Left ventricle myocardium superior (tissue), 1 donor: ENCODE measurements at places on chromosomes 2 and 18.

GRCh38 chr2:228239207-228239906 lies 57.9 kb upstream of the SPHKAP start:
- no peak for DNase-seq

DNA sequence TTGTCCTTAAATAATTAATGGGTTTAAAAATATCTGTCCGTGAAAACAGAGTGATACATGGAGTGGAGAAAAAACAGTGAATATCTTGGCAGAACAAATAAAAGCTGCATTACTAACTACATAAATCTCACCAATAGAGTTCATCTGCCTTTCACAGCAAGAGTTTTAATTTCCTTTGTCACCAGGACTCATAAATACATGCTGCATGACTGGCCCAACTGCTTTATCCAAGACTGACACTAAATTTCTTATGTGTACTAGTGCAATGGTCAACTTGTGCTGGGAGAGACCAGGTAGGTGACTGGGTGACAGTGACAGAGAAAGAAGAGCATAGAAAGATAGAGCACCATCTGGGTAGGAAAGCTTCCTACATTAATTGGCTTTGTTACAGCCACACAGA lies 402.8 kb downstream of the RAD51AP2 start:
- DNase-seq = no peak

DNA sequence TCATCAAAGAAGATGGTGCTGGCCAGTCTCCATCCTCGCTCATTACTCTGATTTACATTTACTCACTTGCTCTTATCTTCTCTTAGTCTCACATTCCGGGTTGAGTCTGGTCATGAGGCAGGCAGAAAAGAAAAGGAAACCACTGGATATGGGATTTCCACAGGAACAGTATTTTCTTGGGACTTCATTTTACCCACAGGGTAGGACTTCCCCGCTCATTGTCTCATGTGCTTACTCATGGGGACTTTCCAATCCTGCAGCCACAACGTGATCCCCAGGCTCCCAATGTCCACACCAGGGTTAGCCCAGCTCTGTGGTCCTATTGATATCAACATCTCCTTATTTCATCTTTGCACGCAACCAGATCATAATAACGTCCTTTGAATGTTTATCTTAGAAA lies 373.8 kb downstream of the TMEM182 start:
- DNase-seq = no peak

DNA sequence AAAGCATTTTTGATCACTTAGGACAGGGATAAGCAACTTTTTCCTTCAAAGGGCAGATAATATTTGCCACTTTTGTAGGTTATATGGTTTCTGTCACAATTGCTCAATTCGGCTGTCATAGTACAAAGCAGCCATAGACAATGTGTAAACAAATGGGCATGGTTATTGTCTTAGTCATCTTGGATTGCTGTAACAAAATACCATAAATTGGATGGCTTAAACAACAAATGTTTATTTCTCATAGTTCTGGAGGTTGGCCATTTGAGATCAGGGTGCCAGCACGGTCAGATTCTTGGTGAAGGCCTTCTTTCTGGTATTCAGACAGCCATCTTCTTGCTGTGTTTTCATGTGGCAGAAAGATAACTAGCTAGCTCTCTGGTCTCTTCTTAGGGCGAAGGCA lies 91.2 kb downstream of the TAF4B start:
- no peak for DNase-seq

DNA sequence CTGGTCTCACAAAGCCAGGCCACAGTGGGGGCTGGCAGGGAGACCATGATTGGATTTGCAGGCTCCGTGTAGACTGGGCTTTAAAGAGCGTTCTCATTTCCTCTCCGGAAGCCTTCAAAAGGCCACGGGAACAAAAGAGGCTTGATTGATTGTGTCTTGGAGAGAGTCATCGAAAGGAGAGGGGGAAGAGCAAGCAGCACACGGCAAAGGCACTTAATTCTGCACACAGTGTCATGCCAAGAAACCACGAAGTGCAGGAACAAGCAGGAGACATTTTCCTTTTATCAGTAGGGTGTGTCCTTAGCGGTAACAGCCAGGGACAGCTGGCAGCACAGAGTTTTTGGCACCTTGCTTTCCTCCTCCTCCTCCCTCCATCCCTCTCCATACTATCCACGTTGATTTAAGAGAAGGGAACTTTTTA lies 47.7 kb downstream of the GLI2 start:
- no peak for DNase-seq

- no peak for DNase-seq
Observed at GRCh38 chr2:25250331-25251070, 82.1 kb upstream of the POMC start.
